ENCODE measurements at places on chromosomes 6 and 20.

DNA sequence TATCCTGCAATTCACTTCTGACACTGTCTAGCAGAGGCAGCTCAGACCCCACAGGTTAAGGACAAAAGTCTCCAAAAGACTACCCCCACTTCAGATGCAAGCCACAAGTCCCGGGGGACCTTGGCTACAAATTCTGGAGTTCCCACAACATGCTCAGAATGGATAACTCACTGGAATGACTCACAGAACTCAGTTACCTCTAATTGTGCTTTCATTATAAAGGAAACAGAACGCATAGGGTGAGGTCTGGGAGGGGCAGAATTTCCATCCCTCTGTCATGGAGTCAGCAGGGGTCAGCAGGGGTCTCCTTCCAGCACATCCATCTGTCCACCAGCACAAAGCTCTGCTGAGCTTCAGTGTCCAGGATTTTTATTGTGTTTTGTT lies 184.2 kb downstream of the CDH4 start:
- no peak for DNase-seq

DNA sequence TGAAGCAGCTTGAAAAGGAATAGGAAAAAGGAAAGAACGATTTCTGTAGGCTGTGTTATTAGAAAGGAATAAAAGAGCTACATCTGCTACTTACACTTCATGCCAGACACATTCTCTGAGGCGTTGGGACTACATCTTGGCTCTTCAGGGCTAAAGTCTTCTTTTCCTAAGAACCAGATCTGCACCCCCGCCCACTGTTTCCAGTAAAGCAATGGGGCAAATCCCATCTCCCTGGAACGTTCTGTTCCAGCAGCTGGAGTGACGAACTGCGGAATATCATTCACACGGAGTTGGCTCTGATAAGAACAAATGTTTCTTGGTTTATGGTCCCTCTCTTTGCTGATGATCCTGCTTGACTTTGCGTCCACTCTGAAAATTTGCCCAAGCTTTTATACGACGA lies 26.9 kb downstream of the FAM50B start:
- DNase-seq = no peak

DNA sequence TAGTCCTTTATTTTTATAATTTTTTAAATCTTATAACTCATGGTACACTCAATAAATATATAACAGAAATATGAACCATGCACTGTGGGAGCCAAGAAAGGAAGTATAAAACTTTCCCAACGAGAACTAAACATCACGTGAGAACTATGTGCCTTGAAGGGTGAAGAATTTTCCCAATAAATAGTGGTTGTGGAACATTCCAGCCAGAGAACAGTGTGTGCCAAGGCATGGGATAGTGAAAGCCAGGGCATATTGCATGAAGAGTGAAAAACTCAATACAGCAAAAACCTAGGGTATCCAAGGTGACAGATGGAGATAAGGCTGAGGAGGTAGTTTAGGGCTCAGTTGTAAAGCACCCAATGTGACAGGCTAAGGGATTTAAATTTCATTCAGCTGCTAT lies 86.1 kb downstream of the SIM1 start:
- DNase-seq = no peak

DNA sequence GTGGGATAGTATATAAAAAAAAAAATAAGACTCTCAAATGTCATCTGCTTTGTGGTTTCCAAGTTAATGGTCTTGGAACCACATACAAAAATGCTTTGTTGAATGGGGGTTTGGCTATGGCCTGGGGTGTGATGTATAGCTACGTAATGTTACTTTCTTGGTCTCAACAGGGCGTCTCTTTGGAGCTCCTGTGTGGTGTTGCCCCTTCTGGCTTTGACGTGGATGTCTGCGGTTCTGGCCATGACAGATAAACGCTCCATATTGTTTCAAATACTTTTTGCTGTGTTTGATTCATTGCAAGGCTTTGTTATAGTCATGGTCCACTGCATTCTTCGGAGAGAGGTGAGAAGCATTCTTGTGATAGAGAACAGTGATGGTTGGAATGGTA lies 457.7 kb downstream of the LMBRD1 start:
- no peak for DNase-seq

All from right kidney (tissue), 9 donors.